ENCODE measurements at places on chromosomes 13 and 19.
A peak's percentile ranks its signal among the peaks of the same experiment; 100 is the strongest.

- no peak for DNase-seq
Observed at GRCh38 chr13:22091971-22092300, 421.1 kb downstream of the FGF9 start.

DNA sequence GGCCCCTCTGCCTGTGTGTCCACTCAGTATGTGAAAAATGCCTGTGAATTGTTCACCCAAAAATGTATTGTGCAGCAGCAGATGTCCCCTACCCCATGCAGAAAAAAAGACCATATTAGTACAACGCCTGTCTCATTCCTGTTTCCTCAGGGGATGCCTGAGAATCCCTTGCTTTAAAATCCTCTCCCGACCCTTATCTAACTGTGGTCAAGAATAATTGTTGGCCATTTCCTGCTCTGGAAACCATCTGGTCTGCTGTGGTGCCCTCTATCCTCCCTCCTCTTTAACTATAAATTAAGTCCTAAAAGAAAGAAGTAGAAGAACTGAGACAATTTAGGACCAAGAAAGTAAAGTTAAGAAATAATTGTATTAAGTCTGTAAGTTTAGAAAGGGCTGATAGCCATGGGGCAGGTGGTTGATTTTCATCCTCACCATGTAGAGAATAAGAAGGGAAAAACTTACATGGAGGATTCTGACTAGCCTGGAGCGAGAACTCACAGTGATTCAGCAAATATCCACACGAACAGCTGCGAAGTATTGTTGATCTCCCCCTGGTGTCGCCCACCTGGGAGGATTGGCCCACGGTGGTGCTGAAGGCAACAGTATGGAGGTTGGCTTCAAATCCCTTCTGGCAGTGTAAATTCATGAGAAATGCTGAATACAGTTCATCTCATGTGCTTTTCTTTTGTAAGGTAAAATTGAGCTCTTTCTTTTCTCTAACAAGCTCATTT lies 85.6 kb downstream of the COL4A2 start:
- no peak for DNase-seq

DNA sequence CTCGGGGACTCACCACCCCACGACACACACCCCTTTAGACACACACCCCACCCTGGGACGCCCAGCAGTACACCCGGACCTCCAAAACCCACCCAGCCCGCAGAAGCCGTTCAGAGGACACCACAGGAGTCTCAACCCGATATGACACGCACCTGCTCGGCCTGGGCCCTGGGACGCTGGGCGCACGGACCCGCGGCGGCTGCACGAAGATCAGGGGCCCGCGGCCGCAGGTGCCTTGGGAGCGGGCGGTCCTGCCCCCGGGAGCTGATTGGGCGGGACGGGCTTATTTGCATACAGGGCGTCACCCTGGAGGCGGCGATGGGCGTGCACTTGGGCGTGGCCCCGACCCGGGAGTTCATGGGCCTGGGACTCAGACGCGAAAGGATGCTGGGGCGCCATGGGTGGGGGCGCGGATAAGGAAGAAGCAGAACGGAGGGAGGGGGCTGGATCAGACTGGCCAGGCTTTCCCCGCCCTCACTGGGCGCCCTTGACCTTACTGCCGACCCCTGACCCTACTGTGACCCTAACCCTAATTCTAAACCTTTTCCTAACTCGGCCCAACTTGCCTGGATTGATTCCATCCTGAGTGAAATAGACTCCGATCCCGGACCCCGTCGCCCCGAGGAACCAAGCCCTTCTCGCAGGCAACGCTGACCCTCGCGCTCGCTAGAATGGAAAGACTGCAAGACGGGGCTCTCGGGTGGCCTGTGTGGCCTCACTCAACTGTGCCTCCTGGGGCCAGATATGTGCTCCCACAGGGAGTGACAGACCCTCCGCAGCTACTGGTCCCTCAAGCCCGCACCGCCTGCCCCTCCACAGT lies at the start of gene MEF2B:
Gene MEF2B (minus strand): TSS at position 211 of the 820 bp plus-strand sequence. CDS start 19,528 bp downstream, outside the sequence.
- peak; percentile 67 for DNase-seq

- no peak for DNase-seq
Observed at GRCh38 chr19:3504735-3505134, 1.4 kb upstream of the FZR1 start.

DNA sequence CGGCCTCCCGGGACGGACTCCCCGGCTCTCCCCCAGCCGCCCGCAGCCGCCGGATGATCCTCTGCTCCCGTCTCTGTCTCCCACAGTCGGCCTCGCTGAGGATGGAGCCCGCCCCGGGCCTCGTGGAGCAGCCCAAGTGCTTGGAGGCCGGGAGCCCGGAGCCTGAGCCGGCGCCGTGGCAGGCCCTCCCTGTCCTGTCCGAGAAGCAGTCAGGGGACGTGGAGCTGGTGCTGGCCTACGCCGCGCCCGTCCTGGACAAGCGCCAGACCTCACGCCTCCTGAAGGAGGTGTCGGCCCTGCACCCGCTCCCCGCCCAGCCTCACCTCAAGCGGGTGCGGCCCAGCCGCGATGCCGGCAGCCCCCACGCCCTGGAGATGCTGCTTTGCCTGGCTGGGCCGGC lies 6.8 kb downstream of the ADAT3 start:
- no peak for DNase-seq

GRCh38 chr13:111206148-111206547 lies 91.0 kb downstream of the ARHGEF7 start:
- DNase-seq = no peak

DNA sequence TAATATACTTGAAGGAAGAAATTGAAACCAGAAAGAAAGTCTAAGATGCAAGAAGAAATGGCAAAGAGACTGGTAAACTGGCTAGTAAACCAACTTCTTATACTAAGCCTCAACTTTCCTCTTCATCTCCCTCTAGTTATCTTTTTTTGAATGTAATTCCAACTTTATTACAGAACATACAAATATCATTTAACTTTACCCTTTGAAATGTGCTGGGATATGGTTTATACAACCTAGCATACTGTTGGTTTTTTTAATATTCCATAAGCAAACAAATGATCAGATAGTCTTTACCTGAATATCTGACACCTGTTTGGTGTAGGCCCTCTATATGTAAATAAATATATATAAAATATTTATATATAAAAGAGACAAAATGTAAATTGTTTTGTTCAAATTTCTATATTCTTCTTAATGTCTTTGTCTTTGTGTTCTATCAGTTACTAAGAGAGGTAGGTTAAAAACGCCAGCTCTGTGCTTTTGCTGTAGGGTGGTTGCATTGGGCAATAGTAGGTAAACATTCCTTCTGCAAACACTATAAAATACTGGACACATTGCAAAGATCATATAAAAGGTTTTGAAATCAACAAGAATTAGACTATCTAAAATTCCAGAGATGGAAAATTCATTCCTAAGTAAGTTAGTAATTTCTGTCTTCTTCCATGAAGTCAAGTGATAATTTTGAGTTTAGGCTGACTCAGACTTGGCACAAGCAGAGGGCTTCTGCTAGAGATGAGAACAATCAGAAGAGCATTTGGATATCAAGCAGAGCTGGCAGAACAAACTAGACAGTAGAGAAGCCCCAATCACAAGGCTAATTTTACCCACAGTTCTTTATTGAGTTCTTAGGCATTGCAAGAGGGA lies 383.3 kb downstream of the RFC3 start:
- no peak for DNase-seq
